ENCODE measurements at places on chromosomes 7 and 10.
A peak's percentile ranks its signal among the peaks of the same experiment; 100 is the strongest.

DNA sequence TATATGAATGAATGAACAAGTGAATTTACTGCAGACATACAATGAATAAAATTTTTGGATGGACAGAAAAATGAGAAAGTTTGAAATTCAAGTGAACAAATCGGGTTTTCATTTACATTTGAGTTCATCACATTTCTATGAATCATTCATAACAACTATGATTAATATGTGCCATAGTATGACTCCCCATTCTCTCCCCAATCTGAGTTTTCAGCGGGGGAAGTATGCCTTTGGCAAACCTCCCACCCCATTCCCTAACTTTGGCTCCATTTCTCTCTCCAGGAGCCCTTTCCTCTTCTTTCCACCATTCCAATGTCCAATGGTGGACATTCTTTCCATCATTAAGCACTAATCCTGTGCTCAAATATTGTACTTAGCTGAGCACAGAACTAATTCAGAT lies 96.8 kb upstream of the LSM8 start:
- no peak for DNase-seq

DNA sequence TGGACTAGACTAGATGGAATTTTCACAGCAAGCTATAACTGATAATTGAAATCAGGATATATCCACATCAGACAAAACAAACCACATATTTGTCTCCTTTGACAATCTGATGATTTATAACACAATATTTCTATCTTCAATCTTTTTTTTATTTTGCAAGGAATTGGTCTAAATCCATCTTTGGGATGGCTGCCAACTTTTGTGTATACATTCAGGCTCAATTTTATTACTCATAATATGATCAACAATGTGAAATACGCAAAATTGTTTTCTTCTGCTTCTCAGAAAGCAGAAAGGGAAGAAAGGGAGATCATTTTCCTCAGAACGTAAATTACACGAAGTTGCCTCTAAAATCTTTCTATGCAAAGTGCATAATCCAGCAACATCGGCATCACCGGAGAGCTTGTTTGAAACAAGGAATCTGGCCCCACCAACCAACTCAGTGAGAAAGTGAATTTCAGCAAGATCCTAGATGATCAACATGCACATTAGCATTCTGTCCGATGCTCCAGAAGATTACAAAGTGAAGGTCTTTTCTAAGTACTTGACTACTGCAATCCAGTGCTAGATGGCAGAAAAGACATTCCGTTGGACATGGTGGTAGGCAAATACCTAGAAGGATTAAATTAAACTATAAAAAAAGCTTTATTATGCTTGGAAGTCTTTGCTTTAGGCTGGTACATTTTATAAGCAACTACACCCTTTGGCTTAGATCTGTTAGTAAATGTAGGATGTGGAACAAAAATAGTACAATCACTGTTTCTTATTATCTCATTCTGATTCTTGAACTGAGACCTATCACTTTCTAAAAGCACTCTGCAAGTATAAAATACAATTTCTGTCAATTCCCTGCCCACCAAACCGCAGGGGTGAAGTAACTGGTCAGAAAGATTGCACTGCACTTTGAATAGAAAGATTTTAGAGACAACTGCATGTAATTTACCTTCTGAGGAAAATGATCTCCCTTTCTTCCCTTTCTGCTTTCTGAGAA lies 126.4 kb upstream of the RSU1 start:
- DNase-seq, result no peak

- DNase-seq, result no peak
These were observed 26.6 kb downstream of the ST8SIA6 start for GRCh38 chr10:17427666-17428350.

DNA sequence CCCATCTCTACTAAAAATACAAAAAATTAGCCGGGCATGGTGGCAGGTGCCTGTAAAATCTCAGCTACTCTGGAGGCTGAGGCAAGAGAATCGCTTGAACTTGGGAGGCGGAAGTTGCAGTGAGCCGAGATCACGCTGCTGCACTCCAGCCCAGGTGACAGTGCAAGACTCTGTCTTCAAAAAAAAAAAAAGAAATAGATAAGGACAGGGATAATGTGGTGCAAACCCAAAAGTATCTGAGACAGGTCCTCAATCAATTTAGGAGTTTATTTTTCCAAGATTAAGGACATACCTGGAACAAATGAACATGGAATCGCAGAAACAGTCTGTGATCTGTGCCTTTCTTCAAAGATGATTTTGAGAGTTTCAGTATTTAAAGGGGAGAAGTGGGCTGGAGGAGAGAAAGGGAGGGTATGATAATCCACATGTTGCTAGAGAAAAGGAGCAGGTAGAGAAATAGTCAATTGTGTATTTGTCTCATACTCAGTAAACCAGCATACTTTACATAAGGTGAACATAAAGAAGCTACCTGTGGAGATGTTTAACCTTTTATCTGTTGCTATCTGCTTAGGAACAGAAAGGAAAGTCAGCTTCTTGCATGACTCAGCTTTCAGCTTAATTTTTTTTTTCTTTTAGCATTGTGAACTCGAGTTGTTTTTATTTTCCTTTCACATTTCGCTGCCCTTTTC lies 4.9 kb upstream of the MTPN start:
- no peak for DNase-seq

DNA sequence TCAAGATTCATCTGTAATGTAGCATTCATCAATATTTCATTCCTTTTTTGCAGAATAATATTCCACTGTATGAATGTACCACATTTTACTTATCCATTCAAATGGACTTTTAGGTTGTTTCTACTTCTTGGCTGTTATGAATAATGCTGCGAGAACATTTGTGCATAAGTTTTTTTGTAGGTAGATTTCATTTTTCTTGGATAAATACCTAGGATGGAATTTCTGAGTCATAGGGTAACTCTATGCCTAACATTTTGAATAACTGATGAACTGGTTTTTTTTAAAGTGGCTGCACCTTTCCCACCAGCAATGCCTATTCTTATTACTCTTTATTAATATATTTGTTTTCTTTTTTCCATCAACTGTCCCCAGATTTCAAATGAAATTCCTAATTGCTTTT lies 9.1 kb upstream of the XPNPEP1 start:
- no peak for DNase-seq

DNA sequence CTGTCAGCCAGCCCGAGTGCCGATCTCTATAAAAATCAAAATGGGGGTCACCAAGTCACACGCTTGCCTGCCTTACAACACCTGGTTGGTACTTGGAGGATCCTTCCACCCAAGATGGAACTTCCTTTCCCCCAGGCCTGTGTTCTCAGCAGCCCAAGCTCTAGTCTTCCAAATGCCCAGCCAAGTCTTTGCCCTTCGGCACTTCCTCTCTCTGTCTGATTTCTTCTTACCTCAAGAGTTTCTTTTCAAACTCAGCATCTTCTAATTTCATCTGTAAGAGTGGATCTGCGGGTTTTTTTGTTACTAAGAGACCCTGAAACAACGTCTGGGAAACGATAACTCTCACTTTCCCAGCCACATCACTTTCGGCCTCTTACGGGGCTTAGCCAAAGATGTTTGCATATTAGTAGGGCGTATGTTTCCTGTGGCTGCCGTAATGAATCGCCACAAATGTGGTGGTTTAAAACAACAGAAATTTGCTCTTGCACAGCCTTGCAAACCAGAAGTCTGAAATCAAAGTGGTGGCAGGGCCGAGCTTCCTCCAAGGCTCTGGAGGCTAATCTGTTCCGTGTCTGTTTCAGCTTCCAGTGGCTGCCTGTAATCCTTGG lies 219.9 kb downstream of the TCF7L2 start:
- DNase-seq, result no peak

GRCh38 chr7:651032-651728 lies 75.3 kb upstream of the DNAAF5 start:
- DNase-seq, result no peak

DNA sequence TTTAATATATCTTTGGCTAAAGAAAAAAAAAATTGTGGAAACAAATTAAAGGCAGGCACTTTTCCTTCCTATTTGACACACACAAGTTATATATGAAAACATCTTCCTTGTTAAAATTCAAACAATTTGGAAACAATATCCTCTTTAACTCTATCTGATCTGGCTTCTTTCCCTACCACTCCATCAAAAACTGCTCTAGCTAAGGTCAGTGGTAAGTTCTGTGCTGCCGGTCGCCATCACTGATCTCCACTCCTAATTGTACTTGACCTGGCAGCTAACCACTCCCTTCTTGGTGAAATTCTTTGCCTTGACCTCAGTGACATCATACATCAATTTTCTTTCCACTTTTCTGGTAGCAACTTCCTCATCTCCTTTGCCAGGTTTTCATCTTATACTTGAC lies 47.9 kb upstream of the MRLN start:
- no peak for DNase-seq

GRCh38 chr7:131527456-131527855 lies 29.0 kb downstream of the PODXL start:
- no peak for DNase-seq

DNA sequence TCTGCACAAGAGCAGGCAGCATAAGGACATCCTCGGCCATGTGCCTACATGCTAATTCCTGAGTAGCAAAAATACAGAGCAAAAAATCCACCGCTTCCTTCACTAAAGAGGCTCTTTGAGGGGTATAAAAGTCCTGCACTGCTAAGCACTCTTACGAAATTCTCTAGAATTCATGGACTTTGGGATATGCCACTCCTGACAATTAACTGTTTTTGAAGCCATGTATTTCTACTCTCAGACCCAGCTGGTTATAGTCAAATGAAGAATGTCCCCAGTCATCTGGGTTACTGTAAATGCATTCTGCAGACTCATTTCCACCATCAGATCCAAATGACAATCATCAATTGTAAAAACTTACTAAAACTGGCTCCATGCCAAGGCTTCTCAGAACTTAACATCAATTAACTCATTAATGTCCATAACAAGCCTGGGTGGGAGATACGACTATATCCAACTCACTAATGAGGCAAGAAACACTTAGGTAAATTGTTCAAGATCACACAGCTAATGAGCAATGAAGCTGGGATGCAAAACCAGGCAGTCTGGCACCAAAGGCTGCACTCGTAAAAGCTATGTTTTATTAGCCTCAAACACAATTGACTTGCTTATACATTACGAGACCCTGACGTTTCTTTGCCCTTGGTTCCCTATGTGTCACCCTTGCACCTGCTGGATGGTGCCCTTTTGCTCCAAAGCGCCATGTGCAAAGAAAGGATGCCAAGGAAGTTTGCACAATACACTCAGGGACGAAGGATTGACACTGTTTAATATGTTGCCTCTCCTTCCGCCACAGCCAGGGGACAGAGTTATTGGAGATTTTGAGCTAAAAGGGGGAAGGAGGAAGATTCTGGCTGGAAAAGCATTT lies 250.4 kb downstream of the ELMO1 start:
- no peak for DNase-seq

DNA sequence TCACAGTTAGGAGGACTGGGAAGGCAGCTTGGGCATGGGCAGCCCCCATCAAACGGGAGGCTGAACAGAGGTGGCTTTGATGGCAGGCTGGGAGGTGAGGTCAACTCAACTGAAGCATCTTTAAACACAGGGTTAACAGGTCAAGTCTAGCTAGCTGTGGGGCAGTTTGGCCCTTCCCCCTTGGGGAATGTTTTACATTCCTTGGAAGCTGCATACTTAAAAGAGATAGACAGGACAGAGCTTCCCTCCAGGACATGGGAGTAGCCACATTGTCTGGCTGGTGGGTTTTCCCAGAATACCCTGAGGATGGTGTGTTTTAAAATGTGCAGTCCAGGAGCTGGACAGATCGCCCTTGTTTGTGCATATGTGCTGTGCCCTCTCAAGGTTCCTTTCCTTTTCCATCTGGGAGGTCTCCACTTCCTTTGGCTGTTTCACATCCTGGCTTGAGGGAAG lies 6.8 kb upstream of the RASSF4 start:
- DNase-seq, result no peak

DNA sequence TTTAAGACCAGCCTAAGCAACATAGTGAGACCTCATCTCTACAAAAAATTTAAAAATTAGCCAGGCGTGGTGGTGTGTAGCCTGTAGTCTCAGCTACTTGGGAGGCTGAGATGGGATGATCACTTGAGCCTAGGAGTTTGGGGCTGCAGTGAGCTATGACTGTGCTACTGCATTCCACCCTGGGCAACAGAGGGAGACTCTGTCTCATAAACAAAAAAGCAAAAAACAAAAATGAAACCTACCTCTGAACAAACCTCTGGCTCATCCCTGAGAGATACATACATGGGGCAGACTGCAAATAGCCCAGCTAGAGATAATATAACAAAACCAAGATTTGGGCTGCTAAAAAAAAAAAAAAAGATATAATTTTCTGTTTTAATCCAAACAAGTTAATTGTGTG lies 19.5 kb downstream of the C10orf67 start:
- DNase-seq, result no peak

DNA sequence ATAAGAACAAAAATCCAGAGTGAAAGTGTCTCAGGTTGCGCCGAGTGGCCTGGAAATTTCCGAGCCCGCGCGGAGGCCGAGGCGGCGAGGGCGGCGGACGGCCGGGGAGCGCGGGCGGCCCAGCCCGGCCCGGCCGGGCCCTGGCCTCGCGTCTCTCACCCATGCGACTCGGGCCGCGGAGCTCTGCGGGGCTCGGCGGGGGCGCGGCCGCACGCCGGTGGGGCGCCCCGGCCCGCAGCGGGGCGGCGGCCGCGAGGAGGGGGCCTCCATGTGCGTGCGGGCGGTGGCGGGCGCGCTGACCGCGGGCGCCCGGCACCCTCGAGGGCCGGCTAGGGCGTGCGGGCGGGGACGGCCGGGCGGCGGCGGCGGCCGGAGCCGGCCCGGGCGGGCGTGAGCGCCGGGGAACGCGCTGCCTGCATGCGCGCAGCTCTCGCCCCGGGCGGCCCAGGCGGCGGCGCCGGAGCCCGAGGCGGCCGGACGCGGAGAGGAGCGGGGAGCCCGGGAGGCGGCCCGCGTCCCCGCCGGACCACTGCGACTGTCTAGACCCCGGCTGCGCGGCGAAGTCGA lies 302 bp upstream of the EN2 start:
- peak; percentile 25 for DNase-seq

- DNase-seq, result no peak
These were observed 1.9 kb downstream of the ZKSCAN1 start for GRCh38 chr7:100017300-100017699.

GRCh38 chr7:150983893-150984368 lies 5.8 kb upstream of the KCNH2 start:
- no peak for DNase-seq

GRCh38 chr10:75495434-75496190 lies 64.2 kb downstream of the LRMDA start:
- no peak for DNase-seq

- DNase-seq, result no peak
These were observed 4.0 kb upstream of the CLEC5A start for GRCh38 chr7:141950806-141951205.

GRCh38 chr10:57707300-57707658 lies 560.4 kb downstream of the IPMK start:
- DNase-seq, result no peak

DNA sequence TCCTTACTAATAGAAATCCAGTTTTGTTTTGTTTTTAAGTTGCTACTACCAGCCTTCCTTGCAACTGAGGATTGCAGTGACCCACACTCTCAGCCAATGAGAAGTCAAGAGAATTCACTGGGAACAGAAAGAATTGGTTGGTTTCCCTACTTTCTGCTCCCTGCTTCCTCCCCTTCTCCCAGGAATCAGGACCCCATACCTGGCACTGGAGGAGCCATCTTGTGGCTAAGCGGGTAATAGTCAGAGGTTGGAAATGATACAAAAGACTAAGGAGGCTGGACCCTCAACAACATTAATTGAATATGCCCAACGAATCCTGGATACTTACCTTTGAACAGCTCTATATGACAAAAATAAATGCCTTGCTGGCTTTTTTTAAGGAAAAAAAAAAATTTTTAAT lies 6.3 kb downstream of the TMEM176A start:
- DNase-seq, result no peak

- no peak for DNase-seq
These were observed 35.2 kb downstream of the TNRC18 start for GRCh38 chr7:5388273-5388901.
